AG09309 (cell line): ENCODE measurements at places on chromosomes 16 and 17.

- no peak for DNase-seq
Observed at GRCh38 chr16:2857451-2858244, at the start of gene PRSS22. Gene PRSS22, minus strand, starts transcription at chr16:2858170. Its CDS starts 66 bp downstream, at chr16:2858104.

DNA sequence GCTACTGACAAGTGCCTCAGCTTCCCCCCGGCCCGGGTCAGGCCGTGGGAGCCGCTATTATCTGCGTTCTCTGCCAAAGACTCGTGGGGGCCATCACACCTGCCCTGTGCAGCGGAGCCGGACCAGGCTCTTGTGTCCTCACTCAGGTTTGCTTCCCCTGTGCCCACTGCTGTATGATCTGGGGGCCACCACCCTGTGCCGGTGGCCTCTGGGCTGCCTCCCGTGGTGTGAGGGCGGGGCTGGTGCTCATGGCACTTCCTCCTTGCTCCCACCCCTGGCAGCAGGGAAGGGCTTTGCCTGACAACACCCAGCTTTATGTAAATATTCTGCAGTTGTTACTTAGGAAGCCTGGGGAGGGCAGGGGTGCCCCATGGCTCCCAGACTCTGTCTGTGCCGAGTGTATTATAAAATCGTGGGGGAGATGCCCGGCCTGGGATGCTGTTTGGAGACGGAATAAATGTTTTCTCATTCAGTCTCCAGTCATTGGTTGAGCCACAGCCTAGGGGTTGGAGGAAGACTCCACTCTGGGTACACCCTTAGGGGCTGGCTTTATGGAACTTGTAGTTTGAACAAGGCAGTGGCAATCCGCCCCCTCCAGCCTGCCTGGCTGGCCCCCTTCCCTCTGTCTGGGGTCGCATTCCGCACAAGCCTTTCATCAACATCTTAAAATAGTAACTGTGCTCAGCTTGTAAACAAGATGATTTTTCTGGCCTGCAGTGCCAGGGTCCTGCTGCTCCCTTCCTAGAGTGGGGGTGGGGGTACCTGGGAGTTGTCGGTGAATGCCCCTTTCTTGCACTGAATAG is 4.1 kb downstream of the SYNGR2 start:
- no peak for DNase-seq

GRCh38 chr17:1630662-1631061 is 2.0 kb upstream of the SLC43A2 start:
- DNase-seq: no peak

- DNase-seq: no peak
Observed at GRCh38 chr17:5943232-5943631, 126.9 kb upstream of the WSCD1 start.

GRCh38 chr16:64990101-64990500 is 131.8 kb downstream of the CDH11 start:
- DNase-seq: no peak

DNA sequence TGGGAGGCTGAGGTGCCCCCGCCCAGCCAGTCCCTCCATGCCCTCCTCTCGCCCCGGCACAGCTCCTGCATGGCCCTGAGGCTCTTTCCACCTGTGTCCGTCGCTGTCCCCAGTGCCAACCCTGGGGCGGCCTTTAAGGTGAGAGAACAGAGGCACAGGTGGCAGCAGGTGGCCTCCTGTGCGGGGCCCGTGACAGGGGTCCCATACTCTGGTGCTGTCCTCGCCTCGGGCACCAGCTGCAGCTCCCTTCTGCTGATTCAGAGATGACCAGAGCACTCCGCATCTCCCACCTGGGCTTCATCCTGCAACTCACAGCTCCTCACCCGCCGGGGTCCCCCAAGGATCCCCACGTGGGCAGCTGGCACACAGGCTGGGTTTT is 8.0 kb downstream of the PRSS27 start:
- DNase-seq: no peak

DNA sequence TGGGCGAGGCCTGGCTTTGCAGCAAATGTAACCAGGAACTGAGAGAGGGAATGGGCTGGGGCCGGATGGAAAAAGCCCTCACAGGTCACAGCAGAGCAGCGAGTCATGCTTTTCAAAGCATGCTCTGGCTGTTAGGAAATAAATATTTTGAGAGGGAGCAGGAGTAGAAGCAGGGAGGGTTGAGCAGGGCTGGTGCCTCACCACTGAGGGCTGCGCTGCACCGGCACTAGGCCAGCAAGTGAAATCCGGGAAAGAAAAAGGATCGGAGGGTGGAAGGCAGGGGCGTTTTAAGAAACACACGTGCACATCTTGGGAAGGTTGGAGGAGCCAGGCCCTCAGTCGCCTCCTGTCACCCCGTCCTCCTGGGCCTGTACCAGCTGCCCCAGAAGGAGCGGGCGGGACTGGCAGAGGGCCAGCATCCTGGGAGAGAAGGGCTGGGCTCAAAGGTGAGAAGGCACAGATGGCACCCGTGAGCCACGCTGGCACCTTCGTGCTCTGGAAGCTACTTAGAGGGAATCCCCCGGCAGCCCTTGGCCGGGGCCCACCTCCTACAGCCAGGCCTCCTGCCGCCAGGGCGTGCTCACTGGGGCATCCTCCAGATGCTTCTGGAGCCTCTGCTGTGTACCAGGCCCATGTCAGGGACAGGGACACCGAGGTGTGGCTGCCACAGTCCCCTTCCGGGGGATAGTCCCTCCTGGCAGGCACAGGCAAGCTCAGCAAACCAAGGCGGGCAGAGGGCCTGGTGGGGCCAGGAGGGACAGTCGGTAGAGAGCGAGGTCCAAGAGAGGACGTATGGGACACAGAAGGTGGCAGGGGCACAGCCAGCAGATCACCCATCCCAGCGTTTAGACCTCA is 71.5 kb upstream of the PLCG2 start:
- DNase-seq: no peak

DNA sequence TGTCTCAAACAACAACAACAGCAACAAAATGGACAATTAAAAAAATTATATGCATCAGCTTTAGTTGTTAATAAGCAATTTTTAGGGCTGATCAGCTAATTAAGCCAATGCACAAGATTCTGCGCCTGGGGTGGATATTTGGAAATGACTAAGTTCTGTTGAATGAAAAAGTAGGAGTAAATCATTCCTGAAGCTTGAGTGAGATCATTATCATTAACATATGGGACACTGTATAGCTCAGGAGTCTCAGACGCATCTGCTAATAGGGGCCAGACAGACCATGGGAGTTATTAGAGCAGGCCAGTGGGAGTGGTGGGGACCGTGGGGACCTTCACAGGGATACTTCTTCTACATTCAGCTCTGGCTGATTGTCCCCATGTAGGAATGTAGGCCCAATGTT is 22.8 kb downstream of the IRX5 start:
- no peak for DNase-seq

DNA sequence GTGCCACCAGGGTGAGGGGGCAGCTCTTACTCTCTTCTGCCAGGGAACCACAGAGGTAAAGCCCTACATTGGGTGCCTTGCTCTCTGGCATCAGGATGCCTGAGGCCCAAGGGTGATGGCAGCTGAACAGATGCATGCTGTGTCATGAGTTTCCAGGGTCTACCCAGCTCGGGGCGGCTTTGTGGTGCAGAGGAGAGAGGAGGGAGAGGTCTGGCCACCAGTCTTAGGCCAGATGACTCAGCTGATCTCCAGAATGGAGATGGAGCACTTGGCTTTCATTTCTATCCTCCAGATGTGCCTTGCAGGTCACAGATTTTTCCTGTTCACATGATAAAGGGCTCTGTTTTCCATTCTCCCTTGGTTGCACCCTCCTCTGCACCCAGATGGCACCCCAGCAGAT is 23.6 kb upstream of the USP22 start:
- no peak for DNase-seq

DNA sequence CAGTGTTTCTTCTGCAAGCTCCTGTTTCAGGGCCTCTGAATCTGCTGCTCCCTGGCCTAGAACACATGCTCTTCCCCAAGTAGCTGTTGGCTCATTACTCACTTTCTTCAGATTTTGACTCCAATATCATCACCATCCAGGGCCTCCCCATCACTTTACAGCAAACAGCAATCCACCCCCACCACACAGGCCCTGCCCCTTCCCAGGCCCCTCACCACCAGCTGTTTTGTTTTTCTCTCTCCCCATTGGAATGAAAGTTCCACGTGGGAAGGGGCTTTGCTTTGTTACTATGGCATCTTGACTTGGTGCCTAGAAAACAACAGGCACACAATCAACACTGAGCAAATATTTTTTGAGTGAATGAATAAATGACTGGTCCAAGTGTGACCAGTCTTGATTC is 4.0 kb downstream of the TMEM170A start:
- DNase-seq: no peak

DNA sequence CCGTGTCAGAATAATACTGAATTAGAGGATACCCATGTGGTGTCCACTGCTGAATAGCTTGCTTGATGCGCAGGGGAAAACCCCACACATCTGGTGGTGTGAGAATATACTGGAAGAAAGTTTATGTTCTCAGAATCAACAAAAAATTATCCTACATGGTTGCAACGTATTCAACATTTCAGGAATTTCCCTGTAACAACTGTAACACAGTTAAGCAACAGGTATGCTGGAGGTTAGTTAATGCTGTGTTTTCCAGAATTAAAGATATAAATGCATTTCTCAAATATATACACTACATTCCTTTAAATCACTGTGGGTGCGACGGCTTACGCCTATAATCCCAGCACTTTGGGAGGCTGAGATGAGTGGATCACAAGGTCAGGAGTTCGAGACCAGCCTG is 5.4 kb downstream of the CNOT1 start:
- no peak for DNase-seq

DNA sequence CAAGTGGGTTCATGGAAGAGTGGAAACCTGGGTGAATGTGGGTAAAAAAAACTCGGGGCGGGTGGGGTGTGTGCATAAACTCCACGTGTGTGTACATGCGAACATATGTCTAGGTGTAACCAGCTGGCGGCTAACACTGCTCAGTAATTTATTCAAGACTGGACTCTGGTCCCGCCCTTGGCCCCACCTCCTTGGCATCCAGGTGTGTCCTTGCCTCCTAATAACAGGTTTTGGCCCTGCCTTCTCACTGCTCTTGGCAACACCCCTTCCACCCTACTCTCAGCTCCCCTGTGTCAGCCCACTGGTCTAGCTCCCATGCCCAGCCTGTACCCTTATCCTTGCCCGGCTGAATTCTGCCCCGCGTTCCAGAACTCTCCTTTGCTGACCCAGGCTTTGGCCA is 8.3 kb downstream of the FLII start:
- DNase-seq: no peak

DNA sequence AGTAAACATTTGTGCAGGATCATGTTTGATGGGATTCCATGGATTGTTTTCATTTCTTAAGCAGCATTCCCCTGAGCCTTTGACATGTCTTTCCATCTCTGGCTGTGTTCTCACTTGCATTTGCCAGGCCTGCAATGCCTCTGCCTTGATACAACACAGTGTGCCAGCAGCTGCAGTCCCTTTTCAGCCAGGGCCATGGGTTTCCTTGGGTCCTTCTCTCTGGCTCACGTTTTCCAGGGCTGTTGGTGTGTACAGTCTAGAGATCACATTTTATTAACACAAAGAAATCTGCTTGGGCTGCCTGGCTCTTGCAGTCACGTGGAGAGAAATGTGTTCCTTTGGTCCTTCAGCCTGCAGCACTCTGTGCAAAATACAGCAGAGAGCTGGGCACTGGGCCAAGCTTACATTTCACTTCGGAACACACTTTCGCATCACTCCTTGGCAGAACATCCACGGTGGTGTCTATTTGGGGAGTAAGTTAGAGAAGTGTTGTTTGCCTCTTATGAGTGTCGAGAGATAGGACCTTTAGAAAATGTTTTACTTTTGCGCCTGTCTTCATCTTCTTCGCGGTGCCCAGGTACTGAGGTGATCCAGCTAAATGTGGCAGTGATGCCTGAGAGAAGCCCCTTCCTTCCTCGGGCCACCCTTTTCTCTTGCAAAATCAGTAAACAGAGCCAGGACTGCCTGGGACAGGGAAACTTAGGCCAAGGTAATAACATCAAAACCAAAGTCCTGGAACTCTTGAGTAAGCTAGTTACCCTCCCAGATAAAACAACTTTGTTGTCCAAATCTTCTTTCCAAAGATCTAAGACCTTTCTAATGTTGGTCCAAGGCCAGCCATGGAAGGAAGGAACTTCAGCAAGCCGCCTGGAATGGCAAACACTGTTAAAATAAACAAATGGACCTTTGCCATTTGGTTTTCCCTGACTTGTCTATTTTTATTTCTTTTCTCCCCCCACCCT is 20.9 kb downstream of the HLF start:
- no peak for DNase-seq

GRCh38 chr17:75845933-75846691 is 1.9 kb upstream of the UNC13D start:
- no peak for DNase-seq

DNA sequence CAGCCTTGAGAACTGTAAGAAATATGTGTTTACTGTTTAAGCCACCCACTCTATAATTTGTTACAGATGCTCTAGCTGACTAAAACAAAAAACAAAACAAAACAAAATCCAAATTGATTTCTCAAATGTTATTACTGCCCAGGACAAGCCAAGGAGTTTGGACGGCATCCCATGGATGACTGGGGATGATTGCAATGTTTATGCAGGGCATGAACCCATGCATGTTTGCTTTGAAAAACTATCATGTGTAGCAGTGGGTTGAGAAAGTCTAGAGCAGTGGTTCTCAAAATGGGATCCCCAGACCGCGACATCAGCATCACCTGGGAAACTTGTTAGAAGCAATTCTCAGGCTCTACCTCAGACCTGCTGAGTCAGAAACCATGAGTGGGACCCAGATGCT is 223.2 kb upstream of the PSMD7 start:
- DNase-seq: no peak
